ENCODE measurements at places on chromosomes 1 and 21.

DNA sequence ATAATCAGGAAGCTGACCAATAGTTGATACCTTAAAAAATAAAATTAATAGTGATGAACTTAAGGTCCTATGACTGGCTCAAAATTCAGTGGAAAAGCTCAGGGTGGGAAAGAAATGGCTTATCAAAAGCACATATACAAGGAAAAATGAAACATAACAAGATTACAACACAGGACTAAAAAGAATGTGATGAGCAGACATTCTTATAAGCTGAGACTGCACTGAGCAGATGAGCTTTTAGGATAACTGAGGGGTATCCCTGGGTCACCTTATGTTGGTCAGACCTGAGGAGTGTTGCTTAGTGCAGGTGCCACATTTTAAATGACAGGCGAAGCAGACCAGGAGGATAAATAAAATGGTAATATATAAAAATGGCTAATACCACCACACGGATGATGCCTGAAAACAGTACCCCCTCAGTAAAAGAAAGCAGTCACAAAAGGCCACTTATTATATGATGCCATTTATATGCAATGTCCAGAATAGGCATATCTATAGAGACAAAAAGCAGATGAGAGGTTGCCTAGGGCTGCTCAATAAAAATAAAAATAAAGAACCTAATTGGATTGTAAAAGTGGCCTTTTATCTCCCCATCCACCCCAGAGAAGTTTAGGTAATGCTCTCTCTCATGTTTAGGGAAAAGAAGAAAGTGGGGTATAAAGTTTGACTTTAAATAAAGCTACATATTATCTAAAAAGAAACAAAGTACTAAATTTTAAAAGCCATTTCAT is 163.9 kb downstream of the SLC45A1 start:
- DNase-seq = no peak

DNA sequence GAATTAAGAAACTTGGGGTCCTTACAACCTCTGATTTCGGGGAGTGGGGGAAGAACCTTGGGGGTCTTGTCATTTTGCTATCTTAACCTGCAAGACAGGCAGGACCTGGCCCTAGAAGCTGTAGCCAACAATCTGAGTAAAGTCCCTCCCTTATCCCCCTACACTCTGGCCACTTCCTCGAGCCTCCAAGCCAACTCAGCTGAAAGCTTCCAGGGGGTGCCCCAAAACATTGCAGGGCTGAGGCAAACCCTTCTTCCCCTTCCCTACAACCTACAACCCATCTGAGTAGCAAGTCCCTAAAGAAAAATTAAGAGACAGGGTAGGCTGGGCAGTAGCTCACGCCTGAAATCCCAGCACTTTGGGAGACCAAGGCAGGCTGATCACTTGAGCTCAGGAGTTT is 5.0 kb downstream of the CERS2 start:
- no peak for DNase-seq

GRCh38 chr21:36021251-36021837 is 39.0 kb downstream of the SETD4 start:
- DNase-seq = no peak

- DNase-seq = no peak
Observed at GRCh38 chr1:68600049-68600661, 103.3 kb upstream of the DEPDC1 start.

GRCh38 chr1:37238364-37239224 is 204.3 kb upstream of the GRIK3 start:
- DNase-seq = no peak

GRCh38 chr1:175857756-175858155 is 114.4 kb upstream of the TNR start:
- DNase-seq = no peak

Data from stimulated activated CD4-positive, alpha-beta T cell treated with anti-CD3 and anti-CD28 coated beads, Interleukin-4, amount 100 ng/mL, for 4 hours (primary cell).